Stimulated activated CD4-positive, alpha-beta T cell treated with anti-CD3 and anti-CD28 coated beads, Interleukin-12 subunit alpha, Interleukin-12 subunit beta, amount 100 ng/mL, for 48 hours (primary cell): ENCODE measurements at places on chromosomes 6 and 20.

GRCh38 chr6:110246900-110247546, 66.8 kb downstream of the CDC40 start:
- no peak for DNase-seq

- DNase-seq = no peak
Measured at GRCh38 chr20:63196768-63197470, 19.0 kb downstream of the YTHDF1 start.

GRCh38 chr20:50073500-50073899, 39.5 kb downstream of the UBE2V1 start:
- DNase-seq = no peak

GRCh38 chr6:145699462-145699861, 35.9 kb downstream of the EPM2A start:
- DNase-seq = no peak

GRCh38 chr20:3245156-3245555, 6.2 kb upstream of the SLC4A11 start:
- DNase-seq = no peak

DNA sequence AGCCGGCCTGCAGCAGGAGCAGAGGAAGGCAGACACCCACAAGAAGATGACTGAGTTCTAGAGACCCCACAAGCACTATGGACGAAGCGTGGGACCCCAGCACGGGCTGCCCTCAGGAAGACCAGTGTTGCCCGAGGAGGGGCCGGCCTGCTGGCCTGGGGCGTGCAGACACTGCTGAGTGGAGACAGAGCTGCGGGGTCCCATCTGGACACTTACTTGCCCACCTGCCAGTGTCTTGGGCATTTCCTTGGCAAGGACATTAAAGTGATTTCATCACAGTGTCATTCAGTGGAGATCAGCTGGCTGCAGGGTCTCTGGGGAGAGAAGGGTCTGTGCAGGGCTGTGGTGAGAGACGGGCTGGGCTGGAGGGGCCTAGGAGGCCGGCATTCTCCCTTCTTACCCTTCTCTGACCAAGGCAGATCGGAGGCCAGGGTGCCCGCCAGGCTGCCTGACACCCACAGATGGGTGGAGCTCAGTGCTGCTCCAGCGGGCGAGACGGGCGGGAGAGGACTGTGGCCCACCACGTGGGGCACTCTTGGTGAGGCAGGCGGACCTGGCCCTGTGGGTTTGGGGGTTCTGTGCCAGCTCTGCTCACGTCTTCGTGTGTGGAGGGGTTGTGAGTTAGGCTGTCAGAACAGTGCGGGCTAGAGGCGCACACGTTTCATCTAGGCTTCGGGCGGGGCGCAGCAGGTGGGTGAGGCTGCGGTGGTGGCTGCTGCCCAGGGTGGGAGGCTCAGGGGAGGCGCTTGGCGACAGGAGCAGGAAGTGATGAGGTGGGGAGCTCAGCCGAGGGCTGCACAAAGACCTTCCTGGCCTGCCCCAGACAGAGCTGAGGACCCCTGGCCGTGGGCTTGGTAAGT, at the start of gene LIME1:
Gene LIME1 (plus strand): TSS at position 806 of the 860 bp plus-strand sequence. CDS start 886 bp downstream, outside the sequence.
- peak; percentile 27 for DNase-seq

DNA sequence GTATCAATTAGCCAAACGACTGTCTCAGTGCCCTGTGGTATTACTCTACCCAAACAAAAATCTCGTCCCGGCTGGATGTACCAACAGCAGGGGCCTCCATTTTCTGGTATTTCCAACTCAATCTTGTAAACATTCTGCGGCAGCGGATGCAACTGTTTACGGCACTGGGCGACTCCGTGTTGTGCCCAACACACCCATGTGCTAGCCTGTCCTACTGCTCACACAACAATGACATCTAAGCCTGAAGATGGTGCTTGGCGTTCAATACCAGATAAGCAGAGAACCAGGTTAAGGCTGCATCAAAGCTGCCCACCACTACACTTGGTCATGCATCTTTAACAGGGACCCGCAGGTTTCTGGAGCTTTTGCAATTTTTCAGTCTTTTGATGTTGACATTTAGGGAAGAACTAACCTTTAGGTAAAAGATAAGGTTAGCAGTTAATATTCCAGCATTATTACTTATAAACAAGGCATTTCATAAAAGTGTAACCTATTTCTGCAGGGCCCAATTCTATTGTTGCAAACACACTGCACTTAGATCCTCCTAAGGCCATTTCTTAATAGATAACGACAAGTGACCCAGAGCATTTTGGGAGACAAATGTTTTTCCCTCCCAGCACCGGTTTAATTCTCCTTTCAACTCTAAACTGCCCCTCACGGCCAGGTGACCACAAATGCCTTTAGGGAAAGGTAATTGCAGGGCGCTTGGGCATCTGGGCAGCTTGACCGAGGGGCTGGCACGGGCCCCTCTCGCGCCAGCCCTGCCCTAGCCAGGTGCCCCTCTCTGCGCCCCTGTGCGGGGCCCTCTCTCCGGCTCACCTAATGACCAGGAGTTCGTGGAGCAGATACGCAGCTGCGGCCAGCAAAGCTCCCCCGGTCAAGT, 945 bp downstream of the FAXC start:
- DNase-seq = no peak

- no peak for DNase-seq
Measured at GRCh38 chr20:24739746-24740145, 209.3 kb upstream of the CST7 start.

DNA sequence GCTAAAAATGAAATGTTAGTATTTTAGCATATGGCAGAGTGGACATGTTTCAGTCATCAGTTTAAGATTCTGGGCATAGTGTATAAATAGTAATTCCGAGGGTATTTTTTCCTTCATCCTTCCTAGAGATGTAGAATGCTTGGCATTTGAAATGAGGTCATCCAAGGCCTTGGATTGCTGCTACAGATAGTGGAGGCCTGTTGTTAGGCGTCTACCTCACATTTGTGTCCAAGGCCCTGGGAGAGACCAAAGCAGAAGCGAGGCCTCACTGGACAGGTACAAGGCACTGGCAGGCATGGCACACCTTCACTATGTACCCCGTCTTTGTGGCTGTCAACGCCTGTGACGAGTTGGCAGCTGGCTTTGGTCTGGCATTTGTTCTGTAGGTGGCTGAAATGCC, 58.0 kb downstream of the DTD1 start:
- no peak for DNase-seq

DNA sequence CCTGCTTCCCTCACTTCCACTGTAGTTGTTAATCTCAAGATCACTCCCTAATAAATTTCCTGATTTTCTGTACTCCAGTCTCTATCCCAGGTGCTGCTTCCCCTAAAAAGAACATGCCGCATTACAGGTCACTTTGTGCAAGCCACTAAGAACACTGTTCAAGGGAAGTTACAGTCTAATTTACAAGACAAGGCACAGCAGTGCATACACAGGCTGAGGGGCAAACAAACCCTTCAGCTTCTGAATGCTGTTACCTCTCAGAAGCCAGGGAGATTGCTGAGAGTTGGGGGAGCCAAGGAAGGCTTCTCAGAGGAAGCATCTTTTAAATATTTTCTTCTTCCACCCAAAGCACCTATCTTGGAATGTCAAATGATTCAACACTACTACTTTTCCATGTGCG, 445.3 kb upstream of the FLRT3 start:
- no peak for DNase-seq

DNA sequence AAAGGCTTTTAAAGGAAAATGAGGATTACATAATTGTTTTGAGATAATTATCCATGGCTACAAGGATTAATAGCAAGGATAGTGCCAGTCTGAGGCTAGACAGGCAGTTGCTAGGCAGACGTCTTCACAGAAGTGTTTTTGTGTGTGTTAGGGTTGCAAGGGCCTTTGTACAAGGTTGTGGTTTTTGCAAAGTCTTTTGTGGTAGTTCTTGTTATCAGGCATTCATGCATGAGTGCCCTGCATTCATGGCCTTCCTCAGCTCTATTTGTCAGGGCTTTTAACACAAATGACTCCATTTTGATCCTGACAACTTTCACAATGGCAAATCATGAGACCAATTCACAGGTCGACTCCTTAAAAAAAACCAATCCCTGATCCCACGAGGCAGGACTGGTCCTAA, 68.1 kb upstream of the TXNDC5 start:
- DNase-seq = no peak

DNA sequence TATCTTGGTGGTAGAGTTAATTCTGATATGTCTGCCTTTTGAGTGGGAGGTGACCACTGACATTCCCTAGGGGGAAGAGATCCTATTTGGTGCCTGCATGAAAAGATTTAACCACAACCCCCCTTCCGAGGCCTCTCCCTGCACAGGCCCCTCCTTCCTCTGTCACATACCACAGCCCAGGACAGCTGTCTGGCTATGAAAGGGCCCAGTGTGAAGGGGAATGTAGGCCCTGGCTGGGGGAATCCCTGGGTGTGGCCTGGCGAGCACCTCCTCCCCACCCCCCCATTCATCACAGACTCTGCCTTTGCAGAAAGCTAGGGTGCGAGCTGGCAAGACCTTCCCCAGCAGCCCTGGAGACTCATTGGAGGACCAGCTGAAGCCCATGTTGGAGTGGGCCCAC, 27.4 kb upstream of the MAPRE1 start:
- no peak for DNase-seq

DNA sequence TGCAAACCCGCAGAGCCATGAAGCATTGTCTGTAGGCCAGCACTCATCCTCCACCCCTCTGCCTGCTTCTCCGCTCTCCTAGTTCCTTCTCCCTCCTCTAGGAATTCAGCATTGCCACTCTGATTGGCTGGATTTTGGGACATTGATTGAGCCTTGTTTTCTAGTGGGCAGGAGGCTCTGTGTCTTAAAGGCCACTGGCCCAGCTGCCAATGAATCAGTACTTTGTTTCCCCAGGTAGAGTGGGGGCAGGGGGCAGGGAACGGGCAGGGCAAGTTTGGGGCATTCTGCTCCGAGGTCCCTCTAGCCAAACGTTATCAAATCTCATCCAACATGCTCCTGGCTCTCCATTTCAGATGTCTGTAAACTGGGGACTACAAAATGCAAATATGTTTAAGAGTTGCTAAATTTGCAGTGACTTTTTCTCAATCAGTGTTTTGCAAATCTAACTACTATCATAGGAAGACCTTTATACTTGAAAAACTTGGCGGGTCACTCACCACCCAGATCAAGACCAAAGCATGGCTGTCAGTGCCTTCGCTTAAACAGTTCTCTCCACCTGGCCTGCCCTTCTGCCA, 10.4 kb upstream of the BPI start:
- DNase-seq = no peak

DNA sequence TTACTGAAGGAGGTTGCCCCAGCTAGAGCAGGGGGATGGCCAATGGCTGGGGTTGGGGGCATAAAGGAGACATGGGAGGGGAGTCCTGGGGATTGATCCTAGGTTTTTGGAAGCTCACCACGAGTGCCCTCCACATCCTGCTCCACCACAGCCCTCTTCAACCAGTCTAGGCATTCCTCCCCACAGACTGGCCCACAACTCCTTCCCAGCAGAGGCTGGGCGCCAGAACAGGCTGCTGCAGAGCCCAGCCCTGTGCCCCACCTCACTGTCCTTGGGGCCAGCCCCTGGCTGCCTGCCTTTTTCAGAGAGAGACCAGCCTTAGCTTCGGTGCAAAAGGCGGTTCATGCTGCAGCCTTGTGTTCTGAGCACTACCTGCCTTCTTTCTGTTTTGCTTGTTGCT, 16.4 kb downstream of the RPP40 start:
- no peak for DNase-seq

GRCh38 chr20:41406353-41406752, 39.7 kb upstream of the EMILIN3 start:
- DNase-seq = no peak

- no peak for DNase-seq
Measured at GRCh38 chr6:145823328-145823944, 8.8 kb upstream of the FBXO30 start.

DNA sequence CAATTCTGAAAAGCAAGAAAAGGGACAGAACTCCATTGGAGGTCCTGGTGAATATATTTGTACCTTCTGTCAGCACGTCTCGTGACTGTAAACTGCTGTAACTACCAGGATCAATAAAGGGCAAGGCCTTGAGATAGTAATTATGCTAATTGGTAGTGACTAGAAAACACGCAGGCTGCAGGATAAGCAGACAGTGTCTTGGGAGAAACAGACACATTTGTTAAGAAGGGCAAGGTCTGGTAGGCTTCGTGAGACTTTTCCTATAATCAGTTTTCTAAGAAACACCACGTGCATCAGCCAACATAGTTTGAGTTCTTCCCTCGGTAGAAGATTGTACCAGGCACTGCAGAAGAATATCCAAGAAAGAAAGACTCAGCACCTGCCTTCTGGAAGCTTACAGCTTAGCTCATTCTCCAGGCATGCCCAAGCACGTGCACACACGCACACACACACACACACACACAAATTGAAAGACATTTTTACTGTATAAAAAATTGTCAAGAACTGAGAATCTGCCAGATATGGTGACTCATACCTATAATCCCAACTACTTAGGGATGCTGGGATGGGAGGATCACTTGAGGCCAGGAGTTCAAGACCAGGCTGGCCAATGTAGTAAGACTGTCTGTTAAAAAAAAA, 167.0 kb upstream of the SASH1 start:
- DNase-seq = no peak

GRCh38 chr20:58312836-58313235, 3.3 kb downstream of the RAB22A start:
- no peak for DNase-seq
